ENCODE measurements at places on chromosomes 2 and 18. TPM values are rescaled to one million over a fixed set of nuclear protein-coding genes. Genes with fewer than 3 reads are reported as not detected.

The EFR3B gene
- 0.22 TPM for total RNA-seq

The NGEF gene
- not detected for total RNA-seq

The TRIB2 gene
- total RNA-seq, result 6.3 TPM

The TEX44 gene
- total RNA-seq, result not detected

The POMC gene
- total RNA-seq, result 5.9 TPM

All from activated T-helper 1 cell treated with anti-CD3 and anti-CD28 coated beads, Interleukin-12 subunit alpha, Interleukin-12 subunit beta, Interleukin-2, Interleukin-4 antibody, amounts not matched to agents 30 ng/mL and 10 ng/mL and 1 ng/mL, durations not matched to agents 14 hours and 24 hours and 36 hours (primary cell).